Left ventricle myocardium inferior (tissue), 1 donor: ENCODE measurements at places on chromosomes 5 and 9. TPM values are rescaled to one million over a fixed set of nuclear protein-coding genes. Genes with fewer than 3 reads are reported as not detected.

RETREG1 gene
- 269 TPM for total RNA-seq

PCDH1 gene
- total RNA-seq: 16.1 TPM

TSLP gene
- total RNA-seq: 5.3 TPM

SLC1A1 gene
- 3.1 TPM for total RNA-seq

EPB41L4A gene
- 17.8 TPM for total RNA-seq

PPP3R2 gene
- not detected for total RNA-seq

GIN1 gene
- 14.1 TPM for total RNA-seq

DNAH5 gene
- 0.14 TPM for total RNA-seq

IFNB1 gene
- not detected for total RNA-seq

RGMB gene
- total RNA-seq: 13.0 TPM

KIAA1958 gene
- 5.6 TPM for total RNA-seq

FAM151B gene
- 0.91 TPM for total RNA-seq

OBP2B gene
- total RNA-seq: not detected

CAMK2A gene
- total RNA-seq: 19.4 TPM

BRD3OS gene
- total RNA-seq: 5.7 TPM

NMUR2 gene
- total RNA-seq: not detected

PIP5K1B gene
- 71.9 TPM for total RNA-seq

PCDHGA11 gene
- 3.8 TPM for total RNA-seq

SPINK13 gene
- total RNA-seq: not detected

TCF7 gene
- total RNA-seq: 3.0 TPM

IQGAP2 gene
- 4.1 TPM for total RNA-seq

FGF18 gene
- total RNA-seq: 30.4 TPM

LHX3 gene
- not detected for total RNA-seq

ZNF366 gene
- total RNA-seq: 8.1 TPM

BHMT gene
- total RNA-seq: not detected

NOXA1 gene
- 2.0 TPM for total RNA-seq

MLLT3 gene
- 17.5 TPM for total RNA-seq

CCDC183 gene
- 2.1 TPM for total RNA-seq

BAAT gene
- not detected for total RNA-seq

LRRC14B gene
- total RNA-seq: 93.4 TPM

EGR1 gene
- total RNA-seq: 7.8 TPM

RFESD gene
- 2.8 TPM for total RNA-seq

BARHL1 gene
- total RNA-seq: not detected

HMMR gene
- total RNA-seq: 0.91 TPM

TRIM32 gene
- total RNA-seq: 14.9 TPM

GPR151 gene
- not detected for total RNA-seq

IL9 gene
- total RNA-seq: not detected

CDH9 gene
- not detected for total RNA-seq

PCDHB10 gene
- total RNA-seq: 0.63 TPM

SEMA6A gene
- 6.3 TPM for total RNA-seq

SLC25A25 gene
- 5.4 TPM for total RNA-seq

TUSC1 gene
- 9.2 TPM for total RNA-seq

ALDH1A1 gene
- total RNA-seq: 20.7 TPM

PTGER4 gene
- 6.2 TPM for total RNA-seq

CA9 gene
- total RNA-seq: not detected

OLFM1 gene
- 10.0 TPM for total RNA-seq

HTR1A gene
- not detected for total RNA-seq

GDF9 gene
- 0.52 TPM for total RNA-seq

MARCHF11 gene
- 6.7 TPM for total RNA-seq

ADAMTS12 gene
- 0.85 TPM for total RNA-seq

SPINK4 gene
- not detected for total RNA-seq

PCDHA3 gene
- total RNA-seq: not detected

SV2C gene
- total RNA-seq: 0.44 TPM

PTCH1 gene
- total RNA-seq: 6.6 TPM

HSPB3 gene
- 418 TPM for total RNA-seq

ZMYND19 gene
- total RNA-seq: 11.6 TPM

NR4A3 gene
- 6.2 TPM for total RNA-seq

MSX2 gene
- 2.3 TPM for total RNA-seq

FLT4 gene
- 6.1 TPM for total RNA-seq
